ENCODE measurements at places on chromosomes 4 and X.

DNA sequence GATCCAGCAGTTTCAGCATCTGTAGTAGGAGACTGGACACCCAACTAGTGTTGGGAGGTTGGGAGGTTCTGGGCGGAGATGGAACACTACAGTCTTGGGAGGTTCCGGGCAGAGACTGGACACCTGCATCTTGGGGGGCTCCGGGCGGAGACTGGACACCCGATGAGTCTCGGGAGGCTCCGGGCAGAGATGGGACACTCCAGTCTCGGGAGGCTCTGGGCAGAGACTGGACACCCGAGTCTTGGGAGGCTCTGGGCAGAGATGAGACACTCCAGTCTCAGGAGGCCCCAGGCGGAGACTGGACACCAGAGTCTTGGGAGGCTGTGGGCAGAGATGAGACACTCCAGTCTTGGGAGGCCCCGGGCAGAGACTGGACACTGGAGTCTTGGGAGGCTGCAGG, 29.5 kb upstream of the LANCL3 start:
- no peak for DNase-seq

- no peak for DNase-seq
Observed at GRCh38 chr4:164428561-164428960, 325.4 kb upstream of the SMIM31 start.

DNA sequence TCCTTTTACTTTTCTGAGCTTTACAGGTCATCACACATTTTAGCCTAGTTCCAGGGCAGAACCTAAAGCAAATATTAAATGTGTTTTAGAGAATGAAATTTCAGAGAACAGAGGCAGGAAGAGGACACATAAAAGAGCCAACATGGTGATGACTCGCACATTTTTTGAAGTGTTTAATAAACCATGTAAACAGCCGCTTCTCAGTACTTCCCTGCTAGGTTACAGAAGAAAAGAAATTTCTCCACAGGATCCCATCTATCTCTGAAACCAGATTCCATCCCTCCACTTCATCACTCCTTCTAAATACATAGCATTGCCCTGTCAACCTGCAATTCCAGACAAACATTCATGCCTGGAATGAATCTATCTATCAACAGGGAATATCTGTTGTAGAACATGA, 949.5 kb upstream of the PCDH7 start:
- no peak for DNase-seq

- peak; percentile 56 for DNase-seq
Observed at GRCh38 chr4:110632506-110633357, 9.9 kb upstream of the PITX2 start.

DNA sequence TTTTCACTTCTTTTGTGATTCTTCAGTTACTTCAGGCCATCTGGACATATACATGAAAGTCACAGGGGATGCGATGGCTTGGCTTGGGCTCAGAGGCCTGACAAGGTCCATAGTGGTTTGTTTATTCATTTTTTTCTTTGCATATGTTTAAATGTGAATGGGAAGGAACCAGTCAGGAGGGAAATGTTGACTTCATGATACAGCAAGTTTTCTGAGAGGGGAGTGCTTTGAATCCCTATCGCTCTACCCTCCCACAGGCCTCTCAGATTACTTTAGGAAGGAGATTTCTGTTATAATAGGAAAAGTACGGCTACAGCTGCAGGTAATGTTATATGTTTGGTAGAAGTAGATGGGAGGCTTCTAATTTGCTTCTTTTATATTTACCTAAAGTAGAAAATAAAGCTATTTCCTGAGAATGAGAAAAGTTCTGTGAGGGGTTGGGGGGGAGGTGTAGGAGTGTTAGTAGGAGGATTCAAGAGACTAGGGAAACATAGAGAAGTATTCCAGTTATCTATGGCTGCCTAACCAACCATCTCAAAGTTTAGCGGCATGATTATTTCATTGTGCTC, 322.9 kb downstream of the RAPGEF2 start:
- DNase-seq, result no peak

DNA sequence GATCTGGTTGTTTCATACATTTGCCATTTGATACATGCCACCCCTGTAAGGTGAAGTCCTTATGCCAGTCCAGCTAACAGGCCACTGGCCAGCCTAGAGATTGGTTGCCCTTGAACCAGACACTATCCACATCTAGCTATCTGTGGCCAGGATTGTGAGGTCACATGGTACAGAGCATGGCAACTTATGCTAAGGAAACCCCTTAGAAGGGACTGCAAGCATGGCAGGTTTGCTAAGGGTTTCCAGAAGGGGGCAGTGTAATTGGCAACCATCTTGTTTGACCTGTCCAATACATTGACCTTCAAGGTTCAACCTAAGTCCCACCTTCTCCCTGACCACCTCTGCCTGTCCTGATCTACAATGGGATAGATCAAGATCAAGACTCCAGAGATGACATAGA, 47.5 kb downstream of the SMC1A start:
- no peak for DNase-seq

- DNase-seq, result no peak
Observed at GRCh38 chr4:73711989-73712388, 28.4 kb upstream of the CXCL8 start.

DNA sequence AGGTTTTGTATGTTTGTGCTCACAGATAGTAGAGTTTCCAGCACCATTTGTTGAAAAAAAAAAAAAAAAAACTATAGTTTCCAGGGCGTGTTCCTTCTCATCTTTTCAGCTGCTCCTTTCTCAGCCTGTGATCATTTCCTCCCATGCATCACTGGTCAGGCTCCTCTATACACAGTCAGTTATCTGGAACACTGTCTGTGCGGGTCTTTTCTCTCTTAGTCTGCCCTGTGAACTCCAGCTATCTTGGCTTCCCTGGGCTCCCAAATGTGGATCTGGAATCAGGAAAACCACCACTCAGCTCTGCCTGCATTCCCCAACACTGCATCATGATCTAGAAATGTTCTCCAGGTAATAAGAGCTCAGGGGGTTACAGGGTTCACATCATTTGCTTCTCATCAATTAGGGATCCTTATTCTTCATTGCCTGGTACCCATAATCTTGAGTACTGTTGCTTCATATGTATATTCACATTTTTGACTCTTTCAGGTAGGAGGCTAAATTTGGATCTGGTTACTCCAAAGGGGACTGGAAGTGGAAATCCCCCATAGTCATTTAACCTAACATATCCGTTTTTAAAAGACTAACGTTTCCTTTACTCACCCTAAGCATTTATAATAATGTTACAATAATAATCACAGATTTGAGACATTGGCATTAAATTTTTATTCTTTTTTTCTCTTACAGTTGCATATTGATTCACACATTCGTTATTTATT, 221.8 kb upstream of the KLF3 start:
- no peak for DNase-seq

DNA sequence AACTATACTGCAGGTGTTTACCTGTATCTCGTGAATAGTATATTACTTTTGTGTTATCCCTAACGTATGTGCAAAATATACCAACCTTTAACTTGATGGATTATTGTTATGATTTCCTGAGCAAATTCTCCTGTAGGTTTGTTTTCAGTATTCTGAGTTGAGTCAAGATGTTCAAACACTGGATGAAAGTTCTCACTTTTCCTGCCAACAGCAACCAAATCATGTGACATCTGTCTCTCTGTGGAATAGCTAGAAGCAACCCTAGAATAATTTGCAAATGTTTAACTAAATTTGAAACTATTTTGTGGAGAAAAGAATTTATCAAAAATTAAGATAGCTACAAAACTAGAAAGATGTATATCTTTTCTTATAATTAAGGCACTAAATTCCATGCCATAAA, 35.6 kb downstream of the BCLAF3 start:
- DNase-seq, result no peak

Data from tongue (tissue), 3 donors.